ENCODE measurements at places on chromosomes 11 and 22.

DNA sequence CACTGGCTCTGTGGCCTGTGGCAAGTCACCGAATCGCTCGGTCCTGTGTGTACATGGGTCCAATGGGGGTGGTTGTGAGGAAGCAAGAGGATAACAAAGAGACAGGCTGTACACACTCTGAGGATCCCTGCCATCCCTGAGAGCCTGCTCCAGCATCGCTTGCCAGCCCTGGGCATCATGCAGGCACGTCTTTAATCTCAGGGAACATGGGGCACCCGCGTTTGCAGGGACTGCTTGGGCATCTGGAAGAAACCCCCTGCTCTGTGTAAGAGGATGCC is 1.3 kb upstream of the C1QTNF5 start:
- DNase-seq, result no peak

- DNase-seq, result no peak
Observed at GRCh38 chr11:88478136-88478815, 140.7 kb upstream of the CTSC start.

DNA sequence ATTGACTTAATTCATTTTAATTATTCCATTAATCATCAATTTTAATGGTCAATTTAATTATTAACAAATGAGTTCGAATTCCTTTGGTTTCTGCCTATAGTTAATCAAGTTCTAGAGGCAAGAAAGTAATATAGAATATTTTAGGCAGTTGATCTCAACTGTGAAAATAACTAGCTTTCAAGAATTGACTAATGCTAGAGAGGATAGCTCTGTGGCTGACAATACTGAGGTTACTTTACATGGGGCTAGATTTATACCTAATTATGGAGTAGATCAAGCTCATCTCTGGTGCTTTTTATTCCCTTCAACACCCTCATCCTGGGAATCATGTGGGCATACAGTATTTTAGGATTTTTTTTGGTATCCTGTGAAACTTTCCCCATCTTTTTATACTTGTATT is 259.4 kb downstream of the GRM5 start:
- no peak for DNase-seq

- DNase-seq, result no peak
Observed at GRCh38 chr22:17542452-17542851, 20.8 kb upstream of the SLC25A18 start.

DNA sequence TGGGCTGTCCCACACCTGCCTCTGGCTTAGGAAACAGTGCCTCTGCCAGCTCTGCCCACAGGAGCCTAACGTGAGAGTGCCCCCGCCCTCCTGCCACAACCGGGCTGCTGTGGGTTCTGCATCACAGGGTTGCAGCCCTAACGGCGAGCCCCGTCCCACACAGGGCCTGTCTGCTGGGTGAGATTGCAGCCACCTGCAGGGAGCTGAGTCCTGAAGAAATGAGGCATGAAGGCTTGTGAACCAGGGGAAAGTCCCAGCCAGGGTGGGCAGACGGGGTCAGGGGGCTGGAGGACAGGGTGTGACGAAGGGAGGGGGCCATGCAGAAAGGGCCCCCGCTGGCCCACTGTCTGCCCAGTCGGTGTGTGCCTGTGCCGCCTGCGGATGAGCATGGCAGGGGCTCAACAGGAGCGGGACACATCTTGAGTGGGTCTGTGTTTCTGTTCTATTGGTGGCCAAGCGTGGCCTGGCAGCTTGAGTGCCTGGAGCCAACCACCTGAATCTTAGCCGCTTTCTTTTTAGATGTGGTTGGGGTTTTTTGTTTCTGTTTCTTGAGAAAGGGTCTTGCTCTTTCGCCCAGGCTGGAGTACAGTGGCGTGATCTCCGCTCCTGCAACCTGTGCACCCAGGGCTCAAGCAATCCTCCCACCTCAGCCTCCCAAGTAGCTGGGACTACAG is 38.9 kb downstream of the CTTN start:
- no peak for DNase-seq

DNA sequence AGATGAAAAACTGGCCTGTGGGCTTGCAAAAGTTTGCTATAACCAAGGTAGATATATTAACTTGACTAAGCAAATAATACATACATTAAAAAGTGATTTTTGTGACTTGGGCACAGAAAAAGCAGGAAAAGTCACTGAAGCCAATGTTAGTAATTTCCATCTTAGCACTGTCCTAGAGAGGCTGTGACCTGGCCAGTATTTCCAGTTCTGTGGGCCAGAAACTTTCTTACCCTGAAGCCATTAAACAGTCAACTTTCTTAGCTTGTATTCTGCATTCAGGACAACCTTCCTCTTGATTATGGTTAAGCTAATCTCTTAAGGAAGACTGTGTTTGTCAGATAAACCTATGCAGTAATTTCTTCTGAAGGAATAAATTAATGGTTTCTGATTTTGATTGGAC is 22.3 kb upstream of the SLC36A4 start:
- no peak for DNase-seq

DNA sequence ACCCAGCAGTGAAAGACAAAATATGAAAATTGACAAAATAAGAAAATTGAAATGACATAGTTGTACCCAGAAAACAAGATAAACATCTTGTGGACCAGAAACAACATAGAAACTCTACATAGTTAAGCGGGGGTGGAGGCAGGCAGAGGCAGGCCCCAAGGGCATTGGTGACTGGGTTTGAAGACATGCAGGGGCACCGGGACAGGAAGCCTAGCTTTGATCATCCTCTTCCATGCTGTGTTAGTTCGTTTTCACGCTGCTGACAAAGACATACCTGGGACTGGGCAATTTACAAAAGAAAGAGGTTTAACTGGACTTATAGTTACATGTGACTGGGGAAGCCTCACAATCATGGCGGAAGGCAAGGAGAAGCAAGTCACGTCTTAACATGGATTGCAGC is 33.5 kb upstream of the CRTAM start:
- DNase-seq, result no peak

DNA sequence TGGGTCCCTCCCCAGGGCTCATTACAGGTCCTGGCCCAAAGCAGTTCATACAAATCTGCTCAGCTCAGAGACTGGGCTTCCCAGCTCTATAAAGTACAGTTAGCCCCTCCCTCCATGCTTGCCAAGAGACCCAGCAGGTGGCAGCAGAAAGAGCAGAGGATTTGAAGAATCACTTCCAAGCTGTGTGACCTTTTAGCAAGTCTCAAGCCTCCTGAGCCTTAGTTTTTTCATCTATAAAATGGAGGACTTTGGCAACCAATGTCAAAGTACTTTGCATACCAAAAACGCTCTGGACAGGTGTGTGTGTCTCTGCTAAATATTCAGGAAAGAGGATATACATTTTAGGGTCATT is 26.6 kb downstream of the RELT start:
- peak; percentile 35 for DNase-seq

GRCh38 chr11:121844016-121844415 is 272.0 kb downstream of the BLID start:
- no peak for DNase-seq

- peak; percentile 27 for DNase-seq
Observed at GRCh38 chr11:130979386-130979972, 63.2 kb upstream of the SNX19 start.

- DNase-seq, result no peak
Observed at GRCh38 chr11:134425816-134426536, 13.9 kb upstream of the B3GAT1 start.

- DNase-seq, result peak; percentile 25
Observed at GRCh38 chr22:30305906-30306626, 16.8 kb upstream of the CASTOR1 start.

DNA sequence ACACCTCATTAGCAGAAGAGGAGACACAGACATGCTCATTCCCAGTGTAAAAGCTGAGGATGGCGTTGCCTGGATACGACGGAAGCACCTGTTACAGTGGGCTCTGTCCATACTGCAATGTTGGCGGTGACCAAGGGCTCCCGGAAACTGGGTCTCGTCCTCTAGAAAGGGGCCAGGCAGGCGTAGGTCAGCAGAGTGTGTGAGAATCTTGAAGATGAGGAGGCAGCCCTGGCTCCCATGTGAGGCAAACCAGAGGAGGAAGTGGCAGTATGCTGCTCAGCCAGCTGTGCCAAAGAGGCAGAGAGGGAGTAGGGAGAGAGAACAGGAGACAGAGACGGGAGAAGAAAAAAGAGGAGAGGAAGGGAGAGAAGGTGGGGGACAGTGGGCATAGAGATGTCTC is 10.3 kb downstream of the LTO1 start:
- DNase-seq, result no peak

DNA sequence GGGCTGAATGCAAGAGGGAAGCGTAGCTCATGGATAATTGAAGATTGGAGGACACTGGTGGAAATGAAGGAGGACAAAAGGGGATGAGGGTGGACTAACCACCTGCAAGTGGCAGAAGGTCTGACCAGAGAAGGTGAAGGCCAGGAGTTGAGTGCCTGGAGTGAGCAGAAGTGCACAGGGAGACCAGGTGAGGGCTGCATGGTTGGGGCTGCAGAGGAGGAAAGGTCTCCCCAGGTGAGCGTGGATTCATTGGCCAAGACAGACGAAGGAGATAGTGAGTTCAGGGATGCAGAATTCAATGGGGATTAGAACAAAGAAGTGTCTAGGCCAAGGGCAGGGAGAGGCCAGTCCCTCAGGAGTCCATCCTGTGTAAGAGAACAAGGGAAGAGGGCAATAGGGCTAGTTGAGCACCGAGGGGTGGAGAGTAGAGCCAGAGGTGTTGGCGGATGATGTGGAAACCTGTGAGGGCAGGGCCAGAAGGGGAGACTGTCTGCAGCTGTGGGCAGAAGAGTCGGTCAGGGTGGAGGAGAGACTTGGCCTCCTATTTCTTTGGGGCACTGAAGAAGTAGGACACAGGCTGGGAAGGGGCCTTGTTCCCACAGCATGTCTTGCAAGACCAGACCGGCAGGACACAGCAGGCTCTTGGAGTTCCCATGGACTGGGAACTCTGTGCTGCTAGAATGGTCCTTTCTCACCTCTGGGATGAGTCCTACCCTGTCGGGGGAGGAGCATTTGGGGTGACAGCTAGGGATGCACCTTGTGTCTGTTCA is 6.7 kb downstream of the TRIM29 start:
- no peak for DNase-seq

DNA sequence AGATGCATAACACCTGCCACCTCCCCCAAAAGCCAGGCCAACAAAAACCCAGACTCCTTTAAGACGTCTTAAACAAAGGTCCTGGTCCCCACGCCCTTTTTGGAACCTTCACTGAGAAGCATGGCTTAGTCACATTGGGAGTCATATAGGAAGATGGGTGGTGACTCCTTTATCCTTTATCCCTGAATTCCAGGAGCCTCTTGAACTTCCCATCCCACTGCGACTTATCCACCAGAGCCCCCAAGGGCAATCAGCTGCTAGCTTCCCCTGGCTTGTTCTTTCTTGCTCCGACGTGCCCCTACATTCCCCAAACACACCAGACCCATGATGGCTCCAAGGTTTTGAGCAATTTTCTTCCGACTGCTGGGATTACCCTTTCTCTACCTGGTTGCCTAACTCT is 567.0 kb upstream of the CADM1 start:
- no peak for DNase-seq

DNA sequence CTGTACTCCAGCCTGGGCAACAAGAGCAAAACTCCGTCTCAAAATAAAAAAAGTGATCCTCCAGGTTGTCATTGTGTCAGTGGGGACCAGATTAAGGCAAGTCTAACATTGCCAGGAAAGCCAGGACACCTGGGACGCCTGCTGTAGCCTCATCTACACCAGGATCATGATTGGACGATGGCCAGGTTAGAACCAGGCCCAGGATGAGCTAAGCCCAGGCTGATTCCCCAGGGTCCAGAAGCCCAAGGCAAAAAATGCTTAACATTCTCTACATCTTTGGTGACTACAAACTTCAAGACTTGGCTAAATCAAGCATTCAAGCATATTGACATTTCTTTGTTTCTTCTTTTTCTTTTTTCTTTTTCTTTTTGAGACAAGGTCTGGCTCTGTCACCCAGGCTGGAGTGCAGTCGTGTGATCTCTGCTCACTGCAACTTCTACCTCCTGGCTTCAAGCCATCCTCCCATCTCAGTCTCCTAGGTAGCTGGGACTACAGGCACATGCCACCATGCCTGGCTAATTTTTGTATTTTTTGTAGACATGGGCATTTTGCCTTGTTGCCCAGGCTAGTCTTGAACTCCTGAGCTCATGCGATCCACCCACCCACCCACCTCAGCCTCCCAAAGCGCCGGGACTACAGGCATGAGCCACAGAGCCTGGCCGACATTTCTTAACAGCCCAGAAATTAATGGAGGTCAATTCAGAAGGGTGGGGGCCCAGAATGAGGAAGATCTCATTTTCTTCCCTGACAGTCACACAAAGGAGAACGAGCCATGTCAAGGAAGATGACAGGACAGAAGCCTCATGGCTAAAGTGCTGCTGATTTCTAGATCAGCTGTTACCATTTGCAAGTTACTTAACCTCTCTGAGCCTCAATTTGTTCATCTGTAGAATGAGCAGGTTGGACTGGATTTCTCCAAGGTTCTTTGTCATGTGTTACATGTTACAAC is 12.5 kb upstream of the PTPRJ start:
- no peak for DNase-seq

GRCh38 chr22:37533995-37534394 is 14.8 kb upstream of the CARD10 start:
- DNase-seq, result peak; percentile 46

DNA sequence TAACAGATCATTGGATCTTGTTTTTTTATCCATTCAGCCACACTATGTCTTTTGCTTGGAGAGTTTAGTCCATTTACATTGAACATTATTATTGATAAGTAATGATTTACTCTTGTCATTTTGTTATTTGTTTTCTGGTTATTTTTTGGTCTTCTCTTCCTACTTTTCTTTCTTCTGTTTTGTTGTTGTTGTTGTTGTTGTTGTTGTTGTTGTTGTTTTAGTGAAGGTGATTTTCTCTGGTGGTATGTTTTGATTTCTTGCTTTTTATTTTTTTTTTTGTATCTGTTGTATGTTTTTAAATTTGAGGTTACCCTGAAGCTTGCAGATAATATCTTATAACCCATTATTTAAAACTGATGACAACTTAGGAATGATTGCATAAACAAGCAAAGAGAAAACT is 28.6 kb downstream of the TAF1D start:
- DNase-seq, result no peak

DNA sequence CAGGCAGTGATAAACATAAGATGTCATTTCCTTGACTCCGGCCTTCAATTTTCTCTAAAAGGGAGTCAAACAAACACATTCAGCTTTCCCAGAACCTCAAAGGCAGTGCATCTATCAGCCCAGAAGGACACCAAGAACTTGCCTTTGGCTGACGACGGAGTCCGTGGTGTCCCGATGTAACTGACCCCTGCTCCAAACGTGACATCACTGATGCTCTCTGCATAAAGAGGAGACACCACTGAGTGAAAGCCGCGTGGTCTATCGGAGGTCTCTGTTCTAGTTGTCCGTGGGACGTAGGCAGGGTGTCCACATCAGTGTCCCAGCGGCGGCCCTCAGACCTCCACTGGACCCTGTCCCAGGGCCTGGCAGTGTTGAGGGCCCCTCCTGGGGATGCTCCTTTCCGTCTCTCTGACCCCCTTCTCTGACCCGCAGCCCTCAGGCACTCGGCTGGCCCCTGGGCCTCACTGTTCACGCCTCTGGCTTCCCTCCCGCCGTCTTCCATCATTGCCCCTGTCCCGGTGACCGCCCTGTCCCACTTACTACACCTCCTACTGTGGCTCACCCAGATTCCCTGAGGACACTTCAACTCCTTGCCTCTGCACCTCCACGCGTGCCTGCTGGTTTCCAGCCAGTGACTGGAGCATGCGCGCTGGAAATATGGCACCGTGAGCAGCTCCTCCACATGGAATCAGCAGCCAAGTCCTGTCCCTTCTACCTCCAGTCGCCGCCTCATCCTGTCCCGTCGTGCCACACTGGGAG is 70.4 kb downstream of the NCAPD3 start:
- DNase-seq, result no peak

Measured in ACHN (cell line).